Aorta (tissue), 5 donors: ENCODE measurements at places on chromosomes 7 and 10. TPM values are rescaled to one million over a fixed set of nuclear protein-coding genes. Genes with fewer than 3 reads are reported as not detected.

MSS51 gene
- total RNA-seq: 6.3 TPM

OLAH gene
- total RNA-seq: 1.1 TPM

GRCh38 chr10:86215046-86215445 lies 151.5 kb downstream of the GRID1 start:
- no peaks in the 10 kb centered on the region for H3K4me1 ChIP-seq
- H3K27me3 ChIP-seq: no peaks in the 10 kb centered on the region
- no peaks in the 10 kb centered on the region for H3K36me3 ChIP-seq

MMRN2 gene
- total RNA-seq: 85.6 TPM

DNA sequence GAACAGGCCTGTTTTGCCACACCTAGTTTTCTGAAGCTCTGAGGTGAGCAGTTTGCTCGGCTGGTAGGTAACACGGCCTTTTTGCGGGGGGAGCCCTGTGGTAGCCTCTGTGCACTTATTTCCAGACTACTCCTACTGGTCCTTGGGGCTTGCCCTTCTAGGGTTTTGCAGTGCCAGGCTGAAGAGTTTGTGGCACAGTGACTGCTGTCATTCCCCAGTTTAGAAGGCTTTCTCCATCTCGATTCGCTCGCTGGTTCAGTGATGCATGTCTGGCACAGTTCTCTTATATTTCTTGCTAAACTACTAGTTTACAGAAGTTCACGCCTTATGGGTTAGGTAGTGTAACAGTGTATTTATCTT lies 711 bp downstream of the KIF20B start:
- DNase-seq: no peak
- H3K4me3 ChIP-seq: peak overlapping the region; percentile 32

DNA sequence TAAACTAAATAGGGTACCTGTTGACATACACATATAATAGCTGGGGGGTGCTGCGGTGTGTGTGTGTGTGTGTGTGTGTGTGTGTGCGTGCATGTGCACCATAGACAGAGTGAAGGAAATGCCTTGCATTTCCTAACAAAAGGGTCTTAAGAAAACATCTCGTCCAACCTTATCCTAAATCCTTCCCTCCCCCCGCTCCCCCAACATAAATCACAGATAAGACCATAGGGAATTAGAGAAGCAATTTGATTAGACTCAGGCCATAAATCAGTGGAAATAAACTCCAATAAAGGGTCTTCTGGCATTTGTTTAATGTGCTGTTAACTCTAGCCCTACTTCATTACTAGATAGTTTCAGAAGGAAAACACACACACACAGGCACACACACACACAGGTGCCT lies 148.5 kb downstream of the PPP1R17 start:
- no peak for DNase-seq
- no peaks in the 10 kb centered on the region for H3K4me1 ChIP-seq
- no peaks in the 10 kb centered on the region for H3K27me3 ChIP-seq
- H3K36me3 ChIP-seq: no peaks in the 10 kb centered on the region

DNA sequence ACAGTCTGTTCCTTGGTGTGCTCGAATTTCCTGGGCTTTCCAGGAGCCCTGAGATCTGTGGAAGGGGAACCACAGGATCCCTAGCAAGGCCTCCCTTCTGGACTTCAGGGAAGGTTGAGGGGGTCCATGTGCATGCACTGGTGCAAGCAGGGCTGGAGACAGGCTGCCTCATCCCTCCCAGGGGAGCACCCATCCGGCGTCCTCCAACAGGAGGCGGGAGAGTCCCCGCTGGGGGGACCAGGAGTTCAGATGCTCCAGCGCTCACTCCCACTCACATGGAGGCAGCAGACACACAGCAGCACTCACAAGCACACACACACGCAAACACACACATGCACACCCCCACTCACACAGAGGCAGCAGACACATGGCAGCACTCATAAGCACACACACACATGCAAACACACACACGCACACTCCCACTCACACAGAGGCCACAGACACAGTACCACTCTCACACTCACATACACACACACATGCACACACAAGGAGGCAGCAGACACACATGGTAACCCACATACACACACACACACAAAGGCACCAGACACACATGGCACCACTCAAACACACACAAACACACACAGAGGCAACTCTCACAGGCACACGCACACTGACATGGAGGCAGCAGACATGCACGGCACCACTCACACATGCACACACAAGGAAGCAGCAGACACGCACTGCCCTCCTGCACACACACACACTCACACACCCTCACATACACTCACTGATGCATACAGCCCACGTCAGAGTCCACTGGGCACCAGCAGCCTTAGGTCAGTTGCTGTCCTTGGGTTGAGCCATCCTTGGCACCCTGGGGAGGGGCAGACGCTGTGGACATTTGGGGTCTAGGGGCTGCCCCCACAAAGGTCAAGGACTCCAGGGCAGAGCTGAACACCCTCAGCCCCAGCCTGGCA lies 247.0 kb upstream of the PPP2R2D start:
- no peaks in the 10 kb centered on the region for H3K4me1 ChIP-seq
- no peak for DNase-seq
- no peak overlapping the region for H3K4me3 ChIP-seq

- H3K27ac ChIP-seq: no peak overlapping the region
- H3K27me3 ChIP-seq: no peaks in the 10 kb centered on the region
- no peak for DNase-seq
- H3K4me1 ChIP-seq: no peaks in the 10 kb centered on the region
These were observed 19.4 kb upstream of the FRAT2 start for GRCh38 chr10:97353945-97354344.

SPDYE9 gene
- total RNA-seq: not detected

GRCh38 chr7:28296571-28297483 lies 115.5 kb upstream of the CREB5 start:
- no peak overlapping the region for H3K27ac ChIP-seq
- H3K4me3 ChIP-seq: no peak overlapping the region
- H3K4me1 ChIP-seq: no peaks in the 10 kb centered on the region

DNA sequence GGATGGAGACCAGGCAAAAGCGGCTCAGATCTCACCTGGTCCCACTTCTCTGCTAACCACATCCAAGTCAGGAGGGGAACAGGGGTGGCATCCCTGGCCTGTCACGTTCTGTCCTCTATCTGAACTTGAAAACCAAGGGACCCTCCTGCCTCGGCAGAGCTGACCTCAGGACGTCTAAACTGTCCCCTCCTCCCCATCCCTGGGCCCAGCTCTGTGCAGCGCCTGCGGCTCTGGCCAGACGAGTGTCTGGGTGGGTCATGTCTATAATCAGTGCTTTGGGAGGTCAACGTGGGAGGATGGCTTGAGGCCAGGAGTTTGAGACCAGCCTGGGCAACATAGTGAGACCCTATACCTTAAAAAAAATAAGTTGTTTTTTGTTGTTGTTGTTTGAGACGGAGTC lies 70.0 kb upstream of the ZNF479 start:
- no peak overlapping the region for H3K4me3 ChIP-seq
- no peak overlapping the region for H3K27ac ChIP-seq
- DNase-seq: no peak
- no peaks in the 10 kb centered on the region for H3K27me3 ChIP-seq
- H3K4me1 ChIP-seq: no peaks in the 10 kb centered on the region

PNLIPRP1 gene
- total RNA-seq: 1.4 TPM

MKRN1 gene
- total RNA-seq: 68.5 TPM

FOXP2 gene
- 18.1 TPM for total RNA-seq

GRCh38 chr7:155789001-155789725 lies 23.1 kb downstream of the SHH start:
- H3K4me1 ChIP-seq: no peaks in the 10 kb centered on the region
- H3K4me3 ChIP-seq: no peak overlapping the region
- no peaks in the 10 kb centered on the region for H3K27me3 ChIP-seq
- H3K27ac ChIP-seq: no peak overlapping the region

- no peaks in the 10 kb centered on the region for H3K36me3 ChIP-seq
- DNase-seq: no peak
- no peak overlapping the region for H3K4me3 ChIP-seq
- H3K27me3 ChIP-seq: no peaks in the 10 kb centered on the region
These were observed 168.6 kb downstream of the NRP1 start for GRCh38 chr10:33165911-33166310.

DNA sequence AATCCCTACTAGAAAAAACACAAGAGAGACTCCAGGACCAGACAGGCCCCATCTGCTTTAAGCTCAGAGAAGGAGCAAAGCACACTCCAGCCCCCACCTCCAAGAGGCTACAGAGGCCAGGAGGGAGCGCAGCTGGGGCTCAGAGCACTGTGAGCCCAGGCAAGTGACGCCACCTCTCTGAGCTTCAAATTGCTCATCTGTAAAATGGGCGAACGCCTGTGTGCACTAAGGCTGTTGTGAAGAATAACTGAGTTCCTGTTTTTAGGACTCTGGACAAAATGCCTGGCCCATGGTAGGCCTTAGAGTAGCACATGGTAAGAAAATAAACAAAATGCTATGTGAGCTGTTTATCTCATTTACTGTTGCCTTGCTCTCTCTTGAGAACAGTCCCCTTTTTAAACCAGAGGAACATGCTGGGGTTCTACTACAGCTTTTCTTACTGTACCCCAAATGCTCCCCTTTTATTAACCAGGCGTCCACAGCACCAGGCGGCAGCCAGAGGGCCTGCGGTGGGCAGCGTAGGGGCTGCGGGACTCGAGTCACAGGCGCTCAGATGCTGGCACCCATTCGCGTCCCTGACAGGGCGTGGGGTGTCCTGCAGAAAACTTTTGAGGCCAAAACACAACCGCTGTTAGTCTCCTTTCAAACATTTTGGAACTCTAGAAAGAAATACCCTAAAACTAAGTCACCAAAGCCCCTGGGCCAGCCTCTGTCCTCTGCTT lies 103.8 kb downstream of the TAX1BP1 start:
- H3K4me3 ChIP-seq: no peak overlapping the region
- DNase-seq: no peak
- H3K27me3 ChIP-seq: no peaks in the 10 kb centered on the region
- no peak overlapping the region for H3K27ac ChIP-seq

DNA sequence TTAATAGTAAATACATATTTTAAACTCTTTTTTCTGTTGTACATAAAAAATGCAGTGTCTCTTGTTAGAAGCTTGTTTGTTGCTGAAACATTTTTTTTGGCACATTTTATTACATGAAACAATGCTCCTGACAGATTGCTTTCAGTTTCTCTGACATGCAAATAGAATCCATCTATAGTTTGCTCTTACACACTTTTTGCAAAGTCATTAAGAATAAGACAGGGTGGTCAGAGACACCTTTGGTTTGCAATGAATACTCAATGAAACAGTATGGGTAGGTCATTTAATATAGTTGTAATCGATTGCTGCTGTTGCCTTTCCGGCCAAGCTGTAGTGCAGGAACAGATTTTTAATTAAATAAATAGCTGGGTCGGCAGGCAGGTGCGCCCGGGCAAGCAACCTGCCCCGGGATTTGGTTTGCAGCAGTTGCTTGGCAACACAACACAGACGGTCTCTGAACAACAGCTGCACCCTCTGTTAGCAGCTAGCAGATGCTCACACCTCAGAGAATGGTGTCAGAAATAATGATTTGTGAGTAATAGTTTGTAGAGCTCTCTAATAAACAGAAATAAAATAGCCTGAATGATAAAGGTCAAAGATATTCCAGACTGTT lies 115.7 kb upstream of the CACNA2D1 start:
- no peaks in the 10 kb centered on the region for H3K27me3 ChIP-seq
- H3K4me3 ChIP-seq: no peak overlapping the region
- no peak overlapping the region for H3K27ac ChIP-seq
- no peak for DNase-seq

CC2D2B gene
- total RNA-seq: 11.8 TPM

DNA sequence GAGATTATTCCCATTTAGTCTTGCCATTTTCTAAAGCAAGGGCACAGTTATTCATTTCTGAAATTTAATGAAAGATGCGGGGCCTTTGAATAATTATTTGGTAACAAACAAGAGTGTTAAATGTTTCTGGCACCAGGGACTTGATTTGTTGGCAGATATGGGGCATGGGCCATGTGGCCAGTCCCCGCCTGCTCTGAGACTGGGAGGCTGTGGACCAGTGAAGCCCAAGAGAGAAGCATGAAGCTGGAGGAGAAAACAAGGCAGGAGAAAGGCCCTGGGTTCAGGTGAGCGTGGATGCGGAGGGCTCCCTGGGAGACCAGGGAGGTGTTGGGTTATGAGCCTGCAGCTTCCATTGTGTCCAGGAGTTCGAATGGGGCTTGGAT lies 378.5 kb downstream of the TCERG1L start:
- H3K36me3 ChIP-seq: no peaks in the 10 kb centered on the region
- no peaks in the 10 kb centered on the region for H3K27me3 ChIP-seq
- no peak overlapping the region for H3K4me3 ChIP-seq
- no peaks in the 10 kb centered on the region for H3K4me1 ChIP-seq
- no peak for DNase-seq

GRCh38 chr10:127081851-127082345 lies 114.5 kb downstream of the INSYN2A start:
- DNase-seq: no peak
- no peak overlapping the region for H3K27ac ChIP-seq
- no peaks in the 10 kb centered on the region for H3K27me3 ChIP-seq

CUZD1 gene
- 0.58 TPM for total RNA-seq

GRCh38 chr10:44958196-44958897 lies 1.3 kb upstream of the RASSF4 start:
- no peak overlapping the region for H3K27ac ChIP-seq
- H3K4me3 ChIP-seq: peak overlapping the region; percentile 63
- H3K36me3 ChIP-seq: peaks cover 2% of the 10 kb centered on the region
- peaks cover 7% of the 10 kb centered on the region for H3K4me1 ChIP-seq

- H3K27me3 ChIP-seq: no peaks in the 10 kb centered on the region
- H3K27ac ChIP-seq: no peak overlapping the region
- no peak overlapping the region for H3K4me3 ChIP-seq
- no peak for DNase-seq
These were observed 46.4 kb downstream of the ABCB5 start for GRCh38 chr7:20661884-20662283.

DNA sequence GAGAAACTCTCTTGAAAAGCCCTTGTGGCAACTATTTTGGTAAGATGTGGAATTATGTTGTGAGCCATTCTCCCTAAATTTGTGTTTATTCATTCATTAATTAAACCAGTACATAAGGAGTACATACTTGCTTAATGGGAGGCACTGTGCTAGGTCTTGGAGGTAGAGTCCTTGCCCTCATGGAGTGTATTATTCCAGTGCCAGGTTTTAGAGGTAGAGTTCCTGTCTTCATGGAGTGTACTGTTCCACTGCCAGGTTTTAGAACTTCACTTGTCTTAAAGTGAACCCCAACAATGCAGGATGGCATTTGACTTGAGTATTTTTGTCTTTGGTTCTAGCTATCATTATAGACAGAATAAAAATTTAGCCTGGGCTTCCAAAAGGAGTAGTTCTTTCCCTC lies 8.8 kb downstream of the MXI1 start:
- DNase-seq: no peak
- H3K4me3 ChIP-seq: no peak overlapping the region

LLCFC1 gene
- not detected for total RNA-seq

DTX2 gene
- total RNA-seq: 23.7 TPM

- H3K4me3 ChIP-seq: no peak overlapping the region
- no peaks in the 10 kb centered on the region for H3K4me1 ChIP-seq
- H3K36me3 ChIP-seq: no peaks in the 10 kb centered on the region
- DNase-seq: no peak
- H3K27ac ChIP-seq: no peak overlapping the region
These were observed 116.2 kb downstream of the EBF3 start for GRCh38 chr10:129847741-129848483.

CYP2C19 gene
- not detected for total RNA-seq
